ENCODE measurements at places on chromosomes 11 and 22.

- H3K36me3 ChIP-seq = no peaks in the 10 kb centered on the region
- no peak overlapping the region for H3K27ac ChIP-seq
- H3K4me3 ChIP-seq = no peak overlapping the region
- H3K4me1 ChIP-seq = no peaks in the 10 kb centered on the region
Observed at GRCh38 chr11:112784323-112785073, 176.7 kb upstream of the NCAM1 start.

GRCh38 chr22:45602004-45602733, 69.5 kb upstream of the ATXN10 start:
- peaks cover 6% of the 10 kb centered on the region for H3K27me3 ChIP-seq
- H3K36me3 ChIP-seq = no peaks in the 10 kb centered on the region
- H3K4me3 ChIP-seq = no peak overlapping the region
- DNase-seq = no peak
- no peaks in the 10 kb centered on the region for H3K4me1 ChIP-seq

DNA sequence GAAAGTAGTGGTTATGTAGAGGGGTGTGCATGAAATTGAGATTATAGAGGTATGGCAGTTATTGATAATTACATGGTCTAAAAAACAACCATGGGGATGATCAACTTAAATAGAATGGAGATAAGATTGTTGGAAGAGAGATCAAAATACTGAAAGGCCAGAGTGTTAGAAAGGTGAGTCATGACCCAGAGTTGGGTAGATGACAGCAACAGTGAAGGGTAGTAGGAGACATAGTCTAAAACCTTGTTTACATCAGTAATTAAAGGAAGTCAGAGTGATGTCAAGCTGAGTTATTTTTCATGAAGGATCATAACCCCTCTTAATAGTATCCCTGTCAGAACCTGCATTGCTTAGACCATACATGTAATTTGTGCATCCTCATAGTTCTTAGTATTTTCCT, 110.9 kb downstream of the ELP4 start:
- no peaks in the 10 kb centered on the region for H3K36me3 ChIP-seq
- no peak for DNase-seq
- no peaks in the 10 kb centered on the region for H3K27me3 ChIP-seq
- H3K4me3 ChIP-seq = no peak overlapping the region
- H3K27ac ChIP-seq = no peak overlapping the region

DNA sequence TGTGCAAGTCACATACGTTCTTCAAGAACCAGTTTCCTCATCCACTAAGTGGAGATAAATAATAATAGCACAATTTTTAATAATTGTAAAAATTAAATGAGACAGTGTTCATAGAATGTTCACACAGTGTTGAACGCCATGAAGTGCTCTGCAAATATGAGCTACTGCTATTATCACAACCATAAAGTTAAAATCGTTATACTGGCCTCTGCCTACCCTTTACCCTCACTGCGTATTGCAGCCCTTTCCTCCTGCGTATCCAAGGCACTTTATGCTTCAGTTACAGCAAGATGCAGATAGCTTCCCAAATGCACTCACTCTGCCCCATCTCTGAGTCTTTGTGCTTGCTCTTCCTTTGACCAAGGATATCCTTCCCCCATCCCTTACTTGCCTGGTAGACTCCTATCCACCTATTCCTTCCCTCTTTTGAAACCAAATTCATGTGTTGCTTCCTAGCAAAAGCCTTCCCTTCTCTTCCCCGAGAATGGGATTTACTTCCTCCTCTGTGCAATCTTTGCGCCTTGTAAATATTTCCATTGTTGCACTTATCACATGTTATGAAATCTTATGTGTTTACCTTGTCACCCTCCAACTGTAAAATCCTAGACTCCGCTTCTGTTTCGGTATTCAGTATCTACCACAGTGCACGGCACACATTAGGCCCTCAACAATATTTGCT, 196.9 kb downstream of the ADAMTS15 start:
- DNase-seq = no peak
- peaks cover 2% of the 10 kb centered on the region for H3K27me3 ChIP-seq
- H3K27ac ChIP-seq = no peak overlapping the region
- H3K4me1 ChIP-seq = no peaks in the 10 kb centered on the region

- DNase-seq = no peak
- H3K4me1 ChIP-seq = peaks cover 6% of the 10 kb centered on the region
- H3K36me3 ChIP-seq = peaks cover 22% of the 10 kb centered on the region
Observed at GRCh38 chr11:36475192-36475591, 34.9 kb downstream of the TRAF6 start.

Measured in activated T-helper 1 cell treated with anti-CD3 and anti-CD28 coated beads, Interleukin-12 subunit alpha, Interleukin-12 subunit beta, Interleukin-2, Interleukin-4 antibody, amounts not matched to agents 30 ng/mL and 10 ng/mL and 1 ng/mL, durations not matched to agents 14 hours and 24 hours and 36 hours (primary cell).